ENCODE measurements at places on chromosomes 6 and 20. TPM values are rescaled to one million over a fixed set of nuclear protein-coding genes. Genes with fewer than 3 reads are reported as not detected.

DNA sequence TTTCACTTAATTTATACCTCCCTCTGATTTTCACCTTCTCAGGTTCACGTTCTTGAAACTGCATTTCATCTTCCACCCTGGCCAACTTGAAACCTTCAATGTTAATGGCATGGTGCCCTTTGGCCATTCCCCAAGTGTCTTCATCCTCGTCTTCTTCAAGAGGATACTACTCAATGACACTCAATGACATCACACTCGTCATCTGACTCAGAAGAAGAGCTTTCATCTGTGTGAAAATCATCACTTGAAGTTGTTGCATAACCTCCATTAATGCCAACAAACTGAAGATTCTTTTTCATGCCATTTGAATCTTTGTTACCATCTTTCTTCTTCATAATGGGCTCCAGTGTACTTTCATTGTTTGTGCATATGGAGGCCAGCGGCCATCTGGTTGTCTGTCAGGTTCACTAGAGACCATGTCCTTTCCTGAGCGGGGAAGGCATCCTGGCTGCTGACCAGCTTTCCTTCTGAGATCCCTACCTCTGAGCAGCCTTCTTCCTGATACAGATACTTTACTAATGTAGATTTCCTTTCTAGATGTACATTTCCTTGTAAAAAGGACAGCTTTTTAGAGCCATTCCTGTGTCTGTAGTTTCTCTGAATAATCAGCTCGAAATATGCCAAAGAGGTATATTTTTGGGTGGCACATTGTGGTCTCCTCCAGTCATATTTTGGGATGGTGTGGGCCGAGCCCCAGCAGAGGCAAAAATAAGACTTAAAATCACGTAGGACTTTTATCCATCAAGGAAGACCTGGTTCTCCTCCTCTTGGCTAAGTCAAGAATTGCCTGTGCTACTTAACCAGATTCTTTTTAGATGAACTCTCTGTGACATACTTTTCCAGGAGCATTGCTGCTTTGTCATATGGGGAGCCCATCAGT lies 21.3 kb downstream of the TRMT6 start:
- no peak for DNase-seq
- H3K27ac ChIP-seq: no peak overlapping the region
- H3K4me1 ChIP-seq: no peaks in the 10 kb centered on the region
- H3K4me3 ChIP-seq: no peak overlapping the region

DNA sequence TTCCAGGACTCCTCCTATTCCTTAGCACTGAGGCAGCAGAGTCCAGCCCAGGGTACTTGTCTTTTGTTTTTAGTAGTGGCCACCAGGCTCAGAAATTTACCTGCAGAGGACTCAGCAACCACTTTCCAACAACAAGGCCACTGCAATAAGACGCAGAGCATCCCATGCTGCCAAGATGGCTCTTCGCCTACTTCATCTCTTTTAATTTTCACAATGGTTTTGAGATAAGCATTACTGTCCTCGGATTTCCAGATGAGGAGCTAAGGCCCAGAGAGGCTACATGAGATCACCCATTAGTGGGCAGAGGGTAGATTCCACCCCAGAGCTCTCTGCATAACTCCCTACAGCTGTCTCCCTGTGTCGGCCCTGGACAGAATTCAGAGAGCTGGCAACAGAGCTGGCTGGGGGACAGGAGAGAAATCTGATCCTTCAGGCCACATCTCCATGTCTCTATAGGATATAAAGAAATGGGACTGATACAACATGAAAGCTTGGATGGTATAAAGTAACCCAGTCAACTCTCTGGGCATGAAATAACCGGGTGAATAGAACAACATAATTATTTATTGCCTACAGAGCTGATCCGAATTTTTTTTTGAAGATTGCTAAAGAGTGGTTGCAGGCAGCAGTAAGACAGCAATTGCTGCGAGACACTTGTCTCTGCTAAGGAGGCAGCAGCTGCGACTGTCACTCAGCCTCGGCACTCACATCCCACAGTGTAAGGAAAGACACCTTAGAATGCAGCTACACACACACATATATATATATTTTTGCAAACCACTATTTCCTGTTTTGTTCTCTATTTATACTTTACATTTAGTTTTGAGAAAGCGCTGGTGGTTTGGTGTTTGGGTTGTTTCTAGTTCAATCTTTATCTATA lies 37.2 kb downstream of the SCML4 start:
- H3K4me3 ChIP-seq: no peak overlapping the region
- no peaks in the 10 kb centered on the region for H3K4me1 ChIP-seq
- no peak for DNase-seq
- H3K27ac ChIP-seq: no peak overlapping the region
- H3K36me3 ChIP-seq: no peaks in the 10 kb centered on the region

DNA sequence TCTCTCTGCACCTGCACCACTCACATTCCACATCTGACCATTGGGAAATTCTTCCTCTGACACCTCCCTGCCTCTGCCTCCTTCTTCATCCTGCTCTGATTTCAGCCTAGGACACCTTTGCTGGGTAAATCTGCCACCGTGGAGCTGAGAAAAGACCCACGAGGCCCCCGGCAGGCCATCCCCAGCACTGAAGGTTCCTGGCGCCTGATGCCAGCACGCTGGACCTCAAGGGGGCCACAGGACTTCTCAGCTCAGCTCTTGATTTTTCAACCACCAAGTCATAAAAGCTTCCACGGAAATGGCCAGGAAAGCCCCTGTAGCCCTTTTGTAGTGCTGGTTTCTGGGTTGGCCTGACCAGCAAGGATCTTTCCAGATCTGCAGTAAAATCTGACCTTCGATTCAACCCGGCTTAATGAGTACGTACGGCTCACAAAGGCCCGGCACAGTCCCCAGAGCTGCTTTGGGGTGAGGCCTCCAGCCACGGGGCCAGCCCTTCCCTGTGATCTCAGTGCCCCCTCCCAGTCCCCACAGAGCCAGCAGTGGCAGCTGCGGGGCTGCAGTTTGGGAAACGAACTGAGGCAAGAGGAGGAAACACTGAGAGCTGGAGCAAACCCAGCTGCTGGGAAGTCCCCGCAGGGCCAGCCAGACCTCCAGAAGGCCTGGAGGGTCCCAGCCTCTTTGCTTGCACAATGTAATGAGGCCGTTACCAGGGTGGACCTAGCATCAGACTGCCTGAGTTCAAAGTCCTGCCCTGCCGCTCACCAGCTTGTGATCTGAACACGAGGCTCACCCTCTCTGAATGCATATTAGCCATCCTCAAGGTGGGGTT lies 157.5 kb downstream of the BMP7 start:
- no peaks in the 10 kb centered on the region for H3K36me3 ChIP-seq
- no peak overlapping the region for H3K4me3 ChIP-seq
- H3K27me3 ChIP-seq: no peaks in the 10 kb centered on the region
- no peak overlapping the region for H3K27ac ChIP-seq
- H3K4me1 ChIP-seq: peaks cover 14% of the 10 kb centered on the region

DNA sequence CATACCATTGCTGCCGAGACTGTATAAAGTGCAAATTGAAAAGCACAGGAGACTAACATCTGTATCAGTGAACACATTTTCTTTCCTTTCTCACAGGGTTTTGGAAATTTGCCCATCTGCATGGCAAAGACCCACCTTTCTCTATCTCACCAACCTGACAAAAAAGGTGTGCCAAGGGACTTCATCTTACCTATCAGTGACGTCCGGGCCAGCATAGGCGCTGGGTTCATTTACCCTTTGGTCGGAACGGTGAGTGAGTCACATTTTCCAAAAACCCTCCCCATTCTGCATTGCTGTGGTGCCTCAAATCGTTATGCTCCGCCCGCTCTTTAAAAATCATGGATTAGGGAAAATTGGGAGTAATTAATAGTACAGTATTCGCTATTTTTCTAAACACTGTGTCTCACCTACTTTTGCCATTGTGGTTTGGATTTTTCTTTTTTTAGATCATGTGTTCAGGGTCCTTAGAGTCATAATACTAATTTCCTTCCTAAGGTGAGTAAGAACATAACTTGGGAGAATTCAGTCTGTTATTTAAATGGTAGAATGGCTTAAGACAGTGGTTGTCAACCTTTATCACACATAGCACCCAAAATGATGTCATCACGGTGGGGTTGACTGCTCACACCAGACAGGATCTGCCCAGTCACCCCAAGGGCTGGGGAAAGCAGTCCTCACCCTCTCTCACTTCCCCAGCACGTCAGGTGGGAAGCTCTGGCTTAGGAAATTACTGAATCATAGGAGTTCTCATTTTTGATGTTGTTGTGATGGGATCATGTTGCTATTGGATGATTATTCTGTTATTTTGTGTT lies 171.6 kb downstream of the MTHFD1L start:
- no peak overlapping the region for H3K27ac ChIP-seq
- peaks cover 11% of the 10 kb centered on the region for H3K4me1 ChIP-seq
- H3K27me3 ChIP-seq: no peaks in the 10 kb centered on the region
- DNase-seq: no peak
- H3K36me3 ChIP-seq: peaks cover 20% of the 10 kb centered on the region

- DNase-seq: no peak
- H3K4me3 ChIP-seq: no peak overlapping the region
- no peak overlapping the region for H3K27ac ChIP-seq
- H3K36me3 ChIP-seq: no peaks in the 10 kb centered on the region
- H3K27me3 ChIP-seq: no peaks in the 10 kb centered on the region
Observed at GRCh38 chr6:143149771-143150170, 89.1 kb downstream of the AIG1 start.

- no peaks in the 10 kb centered on the region for H3K4me1 ChIP-seq
- no peaks in the 10 kb centered on the region for H3K36me3 ChIP-seq
- DNase-seq: no peak
- peaks cover 6% of the 10 kb centered on the region for H3K27me3 ChIP-seq
- no peak overlapping the region for H3K27ac ChIP-seq
Observed at GRCh38 chr6:150272976-150273315, 95.9 kb upstream of the IYD start.

Gene TAF8
- polyA plus RNA-seq: 21.7 TPM

Gene NEU1
- polyA plus RNA-seq: 42.2 TPM

Gene IL17A
- not detected for polyA plus RNA-seq

Gene MUC22
- polyA plus RNA-seq: 0.13 TPM

Gene HLA-DOB
- polyA plus RNA-seq: not detected

Gene SYTL3
- polyA plus RNA-seq: 2.0 TPM
